ENCODE measurements at places on chromosomes 11 and 22.

DNA sequence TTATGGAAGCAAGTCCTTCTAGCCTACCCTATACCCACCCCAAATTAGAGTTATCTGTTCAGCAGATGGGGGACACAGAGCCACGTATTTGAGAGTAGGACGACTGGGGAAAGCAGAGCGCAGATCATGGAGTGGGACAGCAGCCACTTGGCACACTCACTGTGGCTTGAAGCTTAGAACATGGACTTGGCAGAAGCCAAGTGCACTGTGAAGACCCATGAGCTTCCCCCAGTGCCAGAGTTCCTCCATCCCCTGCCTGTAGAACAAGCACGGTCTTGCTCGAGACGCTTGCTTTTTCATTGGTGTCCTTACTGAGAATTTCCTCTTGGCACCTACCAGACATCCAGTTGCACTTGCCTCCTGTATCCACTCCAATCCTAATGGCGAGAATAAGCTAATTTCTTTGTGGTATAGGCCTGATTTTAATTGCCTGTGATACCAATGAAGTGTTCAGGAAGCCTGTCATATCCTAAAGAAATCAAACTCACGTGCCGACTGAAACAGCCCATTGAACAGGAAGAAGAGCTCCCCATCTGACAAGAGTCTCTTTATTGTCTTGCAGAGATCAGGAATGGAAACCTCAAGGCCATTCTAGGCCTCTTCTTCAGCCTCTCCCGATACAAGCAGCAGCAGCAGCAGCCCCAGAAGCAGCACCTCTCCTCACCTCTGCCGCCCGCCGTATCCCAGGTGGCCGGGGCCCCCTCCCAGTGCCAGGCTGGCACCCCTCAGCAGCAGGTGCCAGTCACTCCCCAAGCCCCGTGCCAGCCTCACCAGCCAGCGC lies 166.9 kb downstream of the NAV2 start:
- no peak for DNase-seq

- peak; percentile 71 for DNase-seq
Measured at GRCh38 chr11:45899448-45900174, 7.5 kb downstream of the FREY1 start.

DNA sequence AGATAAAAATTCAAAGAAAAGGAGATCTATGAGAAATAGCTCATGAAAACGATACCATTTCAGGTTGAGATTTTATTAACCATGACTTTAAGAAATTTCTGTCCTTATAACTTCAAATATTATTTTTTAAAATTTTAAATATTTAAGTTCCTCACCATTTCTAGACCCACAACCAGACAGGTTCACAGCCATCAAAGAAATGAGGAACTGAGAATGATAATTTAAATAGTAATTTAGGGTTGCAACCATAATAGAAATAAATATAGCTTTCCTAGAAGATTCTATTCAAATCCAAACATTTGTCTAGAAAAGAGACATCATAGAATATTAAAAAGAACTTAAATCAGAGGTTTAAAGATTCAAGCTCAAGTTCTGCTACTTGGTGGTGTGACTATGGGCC lies 5.9 kb upstream of the VWA5A start:
- no peak for DNase-seq

DNA sequence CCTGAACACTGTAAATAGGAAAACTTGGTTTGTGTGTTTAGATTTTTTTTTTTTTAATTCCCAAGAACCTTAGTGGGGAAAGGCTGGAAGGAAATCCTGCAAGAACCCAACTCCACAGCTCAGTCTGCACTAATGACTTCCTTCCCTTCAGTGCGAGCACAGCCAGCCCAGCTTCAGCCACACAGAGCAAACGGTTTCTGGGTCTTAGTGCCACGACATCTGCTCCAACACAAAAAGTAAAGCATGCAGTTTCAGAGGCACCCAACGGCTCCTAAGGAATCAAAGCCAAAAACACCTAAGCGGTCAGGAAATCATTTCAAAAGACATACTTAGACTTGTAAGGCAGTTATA lies 236.1 kb downstream of the TTC28 start:
- DNase-seq: no peak

DNA sequence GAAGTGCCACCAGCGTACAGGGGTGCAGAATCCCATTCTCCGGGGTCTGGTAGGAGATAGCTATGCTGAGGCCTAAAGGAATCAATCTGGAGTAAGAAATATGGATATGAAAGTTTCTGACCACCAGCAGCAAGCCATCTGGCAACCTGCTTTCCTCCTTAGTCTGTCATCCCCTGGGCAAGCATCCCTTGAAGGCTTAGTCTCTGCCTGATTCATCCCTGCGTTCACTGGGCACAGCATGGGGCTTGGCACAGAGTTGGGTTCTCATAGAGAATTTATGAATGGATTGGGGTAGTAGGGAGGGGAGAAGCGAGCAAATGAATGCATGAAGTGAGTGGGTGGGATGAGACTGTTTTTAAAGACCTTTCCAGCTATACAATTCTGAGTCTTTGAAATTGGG lies 85.8 kb upstream of the NARS2 start:
- DNase-seq: no peak

GRCh38 chr11:15750535-15751308 lies 605.6 kb downstream of the SOX6 start:
- peak; percentile 77 for DNase-seq

DNA sequence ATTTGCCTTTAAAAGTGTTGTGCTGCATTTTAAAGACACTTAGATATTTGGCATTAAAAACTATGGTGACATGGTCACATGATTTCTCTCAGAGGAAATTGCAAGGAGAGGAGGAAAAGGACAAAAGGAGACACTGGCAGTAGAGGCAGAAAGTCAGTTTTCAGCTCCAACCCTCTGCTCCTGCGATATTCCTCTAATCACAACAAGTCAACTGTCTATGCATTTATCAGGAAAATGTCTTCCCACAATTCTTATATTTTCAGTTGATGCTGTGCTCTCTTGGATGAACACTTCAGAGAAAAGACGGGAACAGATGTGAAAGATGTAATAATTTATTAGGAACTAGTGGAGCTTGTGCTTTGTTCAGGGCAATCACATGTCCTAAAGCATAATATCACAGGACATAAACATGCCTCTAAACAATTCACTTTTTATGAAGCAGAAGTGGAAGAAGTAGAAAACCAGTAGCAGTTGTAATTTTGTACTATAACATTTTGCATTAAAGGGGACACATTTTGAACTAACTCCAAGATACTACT lies 340.8 kb upstream of the PITPNB start:
- DNase-seq: no peak

GRCh38 chr11:64535811-64536210 lies 55.2 kb upstream of the SLC22A12 start:
- DNase-seq: no peak

- DNase-seq: no peak
Measured at GRCh38 chr11:35257281-35257680, 118.3 kb downstream of the CD44 start.

DNA sequence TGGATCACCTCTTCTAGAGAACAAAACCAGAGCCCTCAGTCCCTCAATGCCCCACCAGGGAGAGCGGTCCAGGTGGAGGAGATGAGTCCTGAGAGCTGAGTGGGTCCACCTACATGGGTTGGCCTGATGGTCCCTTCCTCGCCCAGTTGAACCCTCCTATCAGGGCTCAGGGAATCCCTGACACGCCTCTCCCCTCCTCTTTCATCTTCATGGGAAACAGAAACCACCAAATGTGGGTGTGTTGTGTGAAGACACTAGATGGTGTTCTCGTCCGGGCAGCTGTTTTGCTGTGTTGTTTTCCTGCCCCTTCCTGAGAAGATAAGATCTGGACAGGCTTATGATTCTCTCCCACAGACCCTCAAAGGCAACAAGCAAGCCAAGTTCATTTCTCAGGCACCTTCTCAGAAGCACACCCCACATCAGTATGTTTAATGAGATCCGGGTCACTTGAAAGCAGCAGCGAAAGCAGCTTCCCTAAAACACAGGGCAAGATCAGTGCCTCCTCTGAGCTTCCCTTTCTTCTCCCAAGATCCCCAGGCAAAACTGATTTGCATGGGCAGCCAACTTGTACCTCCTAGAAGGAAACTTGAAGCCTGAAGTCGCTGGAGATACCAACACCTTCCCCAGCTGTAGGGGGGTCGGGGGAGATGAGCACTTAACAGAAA lies 35.3 kb upstream of the POU2AF1 start:
- no peak for DNase-seq

DNA sequence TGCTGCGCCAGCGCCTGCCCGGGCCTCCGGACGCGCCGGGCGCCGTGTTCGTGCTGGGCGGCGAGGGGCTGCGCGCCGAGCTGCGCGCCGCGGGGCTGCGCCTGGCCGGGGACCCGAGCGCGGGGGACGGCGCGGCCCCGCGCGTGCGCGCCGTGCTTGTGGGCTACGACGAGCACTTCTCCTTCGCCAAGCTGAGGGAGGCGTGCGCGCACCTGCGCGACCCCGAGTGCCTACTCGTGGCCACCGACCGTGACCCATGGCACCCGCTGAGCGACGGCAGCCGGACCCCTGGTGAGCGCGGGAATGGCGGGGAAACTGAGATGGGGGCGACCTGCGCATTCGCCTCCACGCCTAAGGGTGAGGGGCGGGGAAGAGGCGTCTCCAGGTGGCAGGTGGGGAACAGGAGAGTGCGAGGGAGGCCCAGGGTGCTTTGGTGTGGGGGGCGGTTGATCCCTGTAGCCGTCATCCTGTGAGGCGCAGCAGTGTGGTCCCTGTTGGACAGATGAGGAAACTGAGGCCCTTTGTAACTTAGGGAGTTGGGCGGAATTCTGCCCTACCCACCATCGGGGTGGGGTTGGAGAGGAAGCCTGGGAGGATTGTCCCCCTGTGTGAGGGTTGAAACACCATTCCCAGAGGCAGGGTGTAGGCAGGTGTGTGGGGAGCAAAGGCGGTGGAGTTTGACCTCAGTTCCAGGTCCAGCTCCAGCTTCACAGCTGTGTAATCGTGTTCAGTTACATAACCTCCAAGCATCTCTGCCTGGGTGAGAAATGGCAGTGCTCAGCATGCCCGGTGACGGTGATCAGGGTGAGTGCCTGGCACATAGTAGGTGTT lies 758 bp downstream of the PDXP start:
- DNase-seq: no peak

DNA sequence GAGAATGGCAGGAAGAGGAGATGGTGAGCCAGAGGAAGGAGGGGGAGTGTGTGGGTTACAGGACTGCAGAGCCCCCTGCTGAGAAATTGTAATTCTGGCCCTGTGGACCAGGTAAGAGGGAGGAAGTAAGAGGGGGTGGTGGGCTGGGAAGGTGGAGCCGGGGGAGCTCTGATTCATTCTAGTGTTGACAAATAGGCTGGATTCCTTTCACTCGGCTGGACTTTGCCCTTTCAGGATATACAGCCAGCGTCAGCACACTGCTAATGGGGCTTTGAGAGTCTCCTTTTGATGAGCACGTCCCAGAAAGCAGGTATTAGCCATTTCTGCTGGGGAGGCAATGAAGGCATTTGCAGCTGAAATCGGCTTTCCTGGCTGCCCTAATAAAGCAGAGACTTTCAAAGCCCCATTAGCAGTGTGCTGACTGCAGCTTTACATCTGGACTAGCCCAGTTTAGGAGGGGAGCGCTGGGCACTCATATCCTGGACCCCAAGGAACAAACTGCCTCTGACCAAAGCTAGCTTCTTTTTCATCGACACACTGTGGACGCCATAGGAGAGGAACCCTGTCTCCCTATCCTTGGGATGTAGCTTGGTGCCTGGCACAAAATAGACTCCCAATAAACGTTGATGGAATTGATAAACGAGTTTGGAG lies 44.8 kb upstream of the CADM1 start:
- DNase-seq: no peak

GRCh38 chr11:100719809-100720221 lies 32.7 kb downstream of the ARHGAP42 start:
- DNase-seq: no peak

DNA sequence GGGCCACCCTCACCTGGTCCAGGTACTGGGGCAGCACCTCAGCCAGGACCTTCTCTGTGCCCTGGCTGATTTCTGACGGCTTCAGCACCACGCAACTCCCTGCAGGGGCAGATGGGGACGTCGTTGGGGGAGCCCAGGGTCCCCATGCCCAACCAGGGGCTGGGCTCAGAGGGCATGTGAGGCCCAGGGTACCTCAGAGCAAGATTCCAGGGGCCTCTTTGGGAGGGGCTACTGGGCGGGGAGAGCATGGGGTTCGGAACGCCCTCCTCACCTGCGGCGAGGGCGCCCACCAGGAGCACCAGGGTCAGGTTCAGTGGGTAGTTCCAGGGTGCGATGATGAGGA lies 8.1 kb downstream of the ALDH3B2 start:
- no peak for DNase-seq

DNA sequence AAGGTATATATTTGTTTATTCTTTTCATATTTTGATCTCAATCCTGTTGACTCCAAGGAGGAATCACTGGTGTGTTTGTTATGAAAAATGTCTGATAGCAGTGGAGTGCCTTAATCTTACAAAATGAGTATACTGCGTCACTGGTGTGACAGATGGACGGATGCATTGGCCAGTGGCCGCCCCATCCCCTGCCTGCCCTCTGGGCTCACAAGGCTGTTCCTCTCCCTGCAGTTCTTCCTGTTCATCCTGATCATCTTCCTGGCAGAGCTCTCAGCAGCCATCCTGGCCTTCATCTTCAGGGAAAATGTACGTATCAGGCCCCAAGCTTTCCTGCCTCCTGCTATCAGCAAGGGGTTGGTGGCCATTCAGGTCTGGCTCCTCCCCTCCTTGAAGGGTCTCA lies 32.9 kb downstream of the TP53I11 start:
- no peak for DNase-seq

DNA sequence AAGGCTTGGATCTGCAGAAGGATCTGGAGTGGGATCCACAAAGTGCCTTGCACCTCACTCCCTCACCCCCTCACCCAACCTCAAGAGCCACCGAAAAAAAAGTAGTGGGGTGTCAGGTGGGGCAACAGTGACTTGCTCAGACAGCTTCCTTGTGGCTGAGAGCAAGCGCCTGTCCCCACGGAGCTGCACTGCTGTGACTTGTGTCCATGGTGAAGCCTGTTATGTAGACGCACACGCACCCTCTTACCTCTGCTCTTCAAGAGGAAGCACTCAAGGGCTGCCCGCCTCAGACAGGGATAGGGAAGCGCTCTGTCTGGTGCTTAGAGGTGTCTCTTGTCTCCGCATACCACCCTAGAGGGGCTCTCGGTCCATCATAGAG lies 1.2 kb downstream of the DRD2 start:
- DNase-seq: no peak

GRCh38 chr11:122140500-122140899 lies 24.5 kb upstream of the BLID start:
- DNase-seq: no peak
